Upper lobe of right lung (tissue), 1 donor: ENCODE measurements at places on chromosomes 16 and 17. TPM values are rescaled to one million over a fixed set of nuclear protein-coding genes. Genes with fewer than 3 reads are reported as not detected.

Gene ZNF75A
- total RNA-seq, result 26.1 TPM

Gene HAS3
- 8.2 TPM for total RNA-seq

- H3K4me1 ChIP-seq, result no peaks in the 10 kb centered on the region
- DNase-seq, result no peak
- no peaks in the 10 kb centered on the region for H3K36me3 ChIP-seq
- no peak overlapping the region for H3K4me3 ChIP-seq
- no peak overlapping the region for H3K27ac ChIP-seq
Observed at GRCh38 chr17:62763891-62764600, 44.1 kb downstream of the MARCHF10 start.

DNA sequence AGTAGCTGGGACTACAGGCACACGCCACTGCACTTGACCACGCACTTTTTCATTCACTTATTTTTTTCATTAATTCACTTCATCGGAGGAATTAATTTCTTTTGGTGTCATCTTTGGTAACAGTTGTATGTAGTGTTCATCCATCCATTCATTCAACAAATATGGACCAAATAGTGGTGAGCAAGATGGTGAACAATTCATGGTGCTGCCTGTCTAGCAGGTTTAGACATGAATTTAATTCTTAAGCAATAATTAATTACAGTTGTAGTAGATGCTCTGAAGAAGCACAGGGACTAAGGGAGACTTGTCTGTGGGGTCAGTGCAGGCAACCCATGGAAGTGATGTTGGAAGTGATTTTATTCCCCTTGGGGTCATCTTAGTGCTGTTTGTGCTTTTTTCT, 22.4 kb downstream of the GDE1 start:
- no peaks in the 10 kb centered on the region for H3K4me1 ChIP-seq
- DNase-seq, result no peak
- no peaks in the 10 kb centered on the region for H3K27me3 ChIP-seq
- H3K27ac ChIP-seq, result no peak overlapping the region
- peaks cover 72% of the 10 kb centered on the region for H3K36me3 ChIP-seq
- H3K4me3 ChIP-seq, result no peak overlapping the region

GRCh38 chr16:20755238-20755637, 8.6 kb upstream of the ACSM3 start:
- H3K4me1 ChIP-seq, result no peaks in the 10 kb centered on the region
- no peak overlapping the region for H3K27ac ChIP-seq
- no peak overlapping the region for H3K4me3 ChIP-seq
- no peaks in the 10 kb centered on the region for H3K27me3 ChIP-seq
- no peak for DNase-seq
- H3K36me3 ChIP-seq, result no peaks in the 10 kb centered on the region
